T-helper 9 cell (primary cell): ENCODE measurements at places on chromosomes 2 and 18.

DNA sequence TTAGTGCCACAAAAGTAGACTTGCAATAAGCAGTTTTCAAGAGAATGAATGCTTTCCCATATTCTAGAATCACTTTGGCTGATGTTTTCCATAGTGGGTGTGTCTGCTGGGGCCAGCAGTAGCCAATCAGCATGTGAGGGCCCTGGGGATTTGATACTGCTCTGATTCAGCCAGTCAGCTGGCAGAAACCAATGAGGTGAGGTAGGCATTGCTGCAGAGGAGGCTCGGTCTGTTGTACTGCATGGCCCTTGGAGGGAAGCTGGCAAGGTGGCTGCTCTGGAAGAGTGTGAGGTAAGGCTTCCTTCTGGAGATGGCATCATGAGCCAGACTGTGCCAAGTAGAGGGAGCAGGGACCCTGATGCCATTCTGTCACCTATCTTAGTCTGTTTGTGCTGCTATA lies 22.7 kb downstream of the TMEM87B start:
- DNase-seq = no peak

GRCh38 chr2:145551686-145552085 lies 1031.8 kb upstream of the ZEB2 start:
- DNase-seq = no peak

DNA sequence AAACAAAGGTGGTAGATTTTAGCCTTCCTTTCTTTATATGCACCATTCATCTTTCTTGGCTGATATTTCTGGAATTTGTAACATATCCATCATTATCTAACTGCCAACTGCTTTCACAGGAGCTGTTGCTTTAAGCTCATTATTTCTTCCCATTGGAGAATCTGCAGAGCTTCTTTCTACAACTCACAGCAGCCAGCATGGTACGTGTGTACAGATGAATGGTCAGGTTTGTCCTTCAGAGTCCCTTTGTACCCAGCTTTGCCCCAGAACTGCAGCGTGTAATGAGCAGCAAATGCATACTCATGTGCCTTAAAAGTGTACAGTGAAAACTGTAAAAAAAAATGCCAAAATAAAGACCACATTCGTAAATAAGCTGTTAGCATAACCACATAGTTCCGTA lies 260.9 kb downstream of the FIGN start:
- DNase-seq = no peak

DNA sequence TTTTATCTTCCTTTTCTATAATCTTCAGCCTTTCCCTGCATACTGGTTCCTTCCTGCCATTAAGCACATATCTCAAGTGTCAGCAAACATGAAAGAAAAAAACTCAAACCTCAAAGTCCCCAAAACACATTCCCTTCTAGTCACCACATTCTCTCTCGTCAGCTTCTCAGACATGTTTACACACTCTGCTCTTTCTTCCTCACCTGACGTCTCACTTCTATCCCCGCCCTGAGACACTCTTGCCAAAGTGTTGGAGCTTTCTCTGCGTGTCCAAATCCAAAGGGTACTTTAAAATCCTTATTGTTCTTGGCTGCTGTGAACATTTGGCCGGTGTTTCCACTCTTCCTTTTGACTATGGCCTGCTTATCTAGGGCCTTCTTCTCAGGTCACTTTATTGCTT lies 47.9 kb downstream of the SOX11 start:
- no peak for DNase-seq

DNA sequence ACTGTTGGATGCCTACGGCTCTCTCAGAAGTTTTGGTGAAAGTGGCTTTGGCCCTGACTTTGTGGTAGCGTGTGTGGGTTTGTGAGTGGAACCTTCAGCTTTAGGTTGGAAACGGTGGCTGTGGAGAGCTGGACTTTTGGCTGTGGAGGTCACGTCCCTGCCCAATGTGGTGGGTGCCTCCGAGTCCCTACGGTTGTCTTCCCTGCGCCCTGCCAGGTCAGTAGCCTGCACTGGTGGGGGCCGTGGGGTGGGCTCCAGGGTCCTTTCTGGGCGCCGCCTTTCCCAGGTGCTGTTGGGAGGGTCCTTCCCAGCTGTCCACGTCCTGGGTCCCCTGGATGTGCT lies 11.1 kb downstream of the COLEC11 start:
- no peak for DNase-seq

DNA sequence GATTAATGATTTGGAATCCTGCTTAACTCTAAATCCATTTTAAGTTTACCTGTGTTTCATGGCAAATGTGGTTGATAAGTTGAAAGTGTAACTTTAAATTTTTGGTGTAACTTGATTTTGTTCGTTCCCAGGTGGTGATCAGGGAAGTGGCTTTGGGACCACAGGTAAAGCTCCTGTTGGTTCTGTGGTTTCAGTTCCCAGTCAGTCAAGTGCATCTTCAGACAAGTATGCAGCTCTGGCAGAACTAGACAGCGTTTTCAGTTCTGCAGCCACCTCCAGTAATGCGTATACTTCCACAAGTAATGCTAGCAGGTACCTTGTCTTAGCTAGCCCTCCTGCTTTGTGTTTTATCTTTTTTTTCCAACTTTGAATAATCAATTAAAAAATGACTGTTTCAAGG lies 62.8 kb downstream of the AGFG1 start:
- DNase-seq = no peak

DNA sequence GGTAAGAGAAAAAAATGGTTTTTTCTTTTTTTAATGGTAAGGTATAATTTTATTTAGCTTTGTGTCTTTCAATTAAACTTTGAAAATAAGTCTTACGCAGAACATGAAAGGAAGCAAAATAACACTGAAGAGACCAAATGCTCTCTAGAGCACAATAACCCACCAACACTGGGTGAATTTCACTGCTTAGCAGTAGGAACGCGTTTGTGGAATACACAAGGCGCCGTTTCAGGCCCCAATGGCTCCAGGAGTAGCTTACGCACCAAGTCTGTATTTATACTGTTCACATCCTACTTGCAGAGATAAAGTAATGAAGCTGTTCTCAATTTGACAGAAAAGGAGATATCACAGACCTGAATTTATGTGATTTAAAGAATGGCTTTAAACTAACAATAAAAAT lies 23.5 kb downstream of the RPL31 start:
- DNase-seq = no peak

DNA sequence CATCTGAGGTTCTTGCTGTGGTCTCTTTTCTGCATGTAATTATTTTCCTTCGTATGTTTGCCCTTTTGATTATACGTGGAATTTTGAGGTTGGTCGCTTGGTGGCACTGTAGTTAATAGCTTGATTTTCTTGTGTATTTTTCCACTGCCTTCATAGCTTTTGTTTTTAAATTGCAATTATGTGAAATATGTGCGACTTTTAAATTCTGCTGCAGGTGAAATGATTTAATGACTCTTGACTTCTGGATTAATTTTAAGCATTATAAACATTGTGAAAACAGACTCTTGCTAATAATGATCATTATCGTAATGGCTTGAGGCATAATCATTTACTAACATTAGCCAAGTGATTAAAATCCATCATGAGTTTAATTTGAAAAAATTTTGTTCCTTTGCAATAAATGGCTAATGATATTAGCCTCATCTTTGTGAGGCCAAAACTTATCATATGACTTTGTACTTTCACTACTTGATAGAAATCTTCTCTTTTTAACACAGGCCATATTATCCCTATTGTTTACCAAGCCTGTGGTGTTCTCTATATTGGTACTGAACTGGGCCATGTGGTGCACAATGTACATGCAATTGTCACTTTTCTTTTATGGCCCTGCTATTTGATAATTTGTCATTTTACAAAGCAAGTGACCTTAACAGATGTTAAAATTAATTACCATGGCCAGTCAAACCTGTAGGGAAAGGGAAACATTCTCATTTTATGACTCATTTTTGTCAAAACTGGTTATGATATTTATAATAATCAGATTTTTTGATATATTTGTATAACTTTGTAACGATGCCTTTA lies 62.8 kb upstream of the NEUROD1 start:
- DNase-seq = no peak

DNA sequence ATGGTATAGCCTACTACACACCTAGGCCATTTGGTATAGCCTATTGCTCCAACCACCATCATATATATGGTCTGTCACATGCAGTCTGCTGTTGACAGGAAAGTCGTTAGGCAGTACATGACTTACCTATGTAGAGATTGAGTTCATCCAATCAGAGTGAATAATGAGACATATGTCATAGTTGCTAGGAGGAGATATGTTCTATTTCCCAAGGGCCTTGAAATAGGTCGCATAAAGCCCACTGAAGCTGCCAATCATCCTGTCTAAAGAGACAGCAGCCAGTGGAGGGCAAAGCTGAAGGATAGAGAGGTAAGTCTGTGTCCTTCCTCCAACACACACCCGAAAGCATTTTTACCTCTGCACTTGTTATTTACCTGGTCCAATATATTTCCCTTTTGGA lies 263.4 kb downstream of the PTPRM start:
- no peak for DNase-seq

DNA sequence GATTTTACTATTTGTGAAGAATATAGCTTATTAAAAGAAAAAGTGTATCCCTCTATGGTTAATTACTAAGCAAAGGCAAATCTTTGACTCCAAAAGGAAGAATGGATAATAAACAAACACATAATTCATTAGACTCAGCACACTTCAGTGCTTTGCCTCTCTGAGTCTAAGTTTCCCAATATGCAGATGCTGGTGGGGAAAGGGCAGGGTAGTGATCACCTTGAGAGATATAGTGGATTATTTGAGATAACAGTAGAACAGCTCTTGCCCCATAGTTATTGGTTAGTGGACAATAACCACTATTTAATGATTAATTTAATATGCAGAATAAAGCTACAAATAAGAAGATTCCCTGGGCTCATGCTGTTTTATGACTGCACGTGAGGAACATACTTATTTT lies 98.2 kb upstream of the SLC8A1 start:
- no peak for DNase-seq

DNA sequence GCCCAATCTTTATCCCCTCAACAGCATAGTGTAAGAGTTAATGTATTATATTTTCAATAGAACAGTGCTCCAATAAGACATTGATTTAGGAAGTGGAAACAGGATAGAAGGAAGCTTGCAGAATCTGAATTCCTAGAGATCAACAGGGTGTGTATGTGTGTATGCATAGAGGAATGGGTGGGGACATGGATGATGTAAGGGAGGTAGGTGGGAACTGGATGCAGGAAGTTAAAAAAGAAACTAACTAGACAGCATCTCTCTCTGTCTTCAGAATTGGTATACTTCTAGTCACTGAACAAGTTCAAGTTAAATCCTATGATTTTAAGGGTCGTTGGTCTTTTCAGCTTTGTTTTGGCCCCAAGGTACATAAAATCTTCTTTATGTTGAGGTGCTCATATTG lies 196.6 kb downstream of the PMAIP1 start:
- no peak for DNase-seq

DNA sequence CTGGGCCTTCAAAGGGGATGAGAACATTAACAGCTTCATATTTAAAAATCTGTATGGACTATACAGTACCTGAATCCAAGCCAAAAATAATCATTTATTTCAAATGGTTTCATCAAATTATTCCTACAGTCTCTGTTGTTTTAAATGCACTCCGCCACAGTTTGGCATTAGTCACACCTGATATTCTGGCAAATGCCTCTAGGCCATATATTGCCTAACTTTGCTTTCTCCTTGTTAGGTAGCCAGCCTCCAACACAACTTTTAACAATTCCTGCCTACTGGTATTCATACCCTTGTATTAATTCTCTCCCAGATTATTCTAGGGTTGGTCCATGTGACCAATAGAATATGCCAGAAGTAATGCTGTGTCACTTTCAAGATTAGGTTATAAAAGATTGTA lies 146.6 kb upstream of the FANCL start:
- no peak for DNase-seq

- no peak for DNase-seq
Measured at GRCh38 chr2:224970311-224970710, 72.0 kb downstream of the DOCK10 start.

DNA sequence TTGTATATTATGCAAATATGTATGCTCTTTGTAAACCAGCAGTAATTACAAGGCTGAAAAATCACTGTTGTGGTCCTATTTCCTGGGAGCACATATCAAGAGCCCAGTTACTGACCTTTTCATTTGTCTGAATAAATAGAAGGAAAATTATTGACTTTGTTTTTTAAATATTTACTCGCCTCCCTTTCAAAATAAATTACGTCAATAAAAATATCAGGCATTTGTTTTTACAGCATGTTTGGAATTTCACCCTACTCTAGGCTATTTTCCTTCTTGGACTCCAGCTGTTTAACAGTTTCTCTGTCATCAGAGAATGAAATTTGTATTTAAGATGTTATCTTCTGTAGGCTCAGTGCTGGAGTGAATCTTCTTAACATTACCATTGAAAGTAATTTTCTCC lies 59.9 kb upstream of the LRATD1 start:
- DNase-seq = no peak

- no peak for DNase-seq
Measured at GRCh38 chr2:120396861-120397811, 51.2 kb downstream of the INHBB start.

DNA sequence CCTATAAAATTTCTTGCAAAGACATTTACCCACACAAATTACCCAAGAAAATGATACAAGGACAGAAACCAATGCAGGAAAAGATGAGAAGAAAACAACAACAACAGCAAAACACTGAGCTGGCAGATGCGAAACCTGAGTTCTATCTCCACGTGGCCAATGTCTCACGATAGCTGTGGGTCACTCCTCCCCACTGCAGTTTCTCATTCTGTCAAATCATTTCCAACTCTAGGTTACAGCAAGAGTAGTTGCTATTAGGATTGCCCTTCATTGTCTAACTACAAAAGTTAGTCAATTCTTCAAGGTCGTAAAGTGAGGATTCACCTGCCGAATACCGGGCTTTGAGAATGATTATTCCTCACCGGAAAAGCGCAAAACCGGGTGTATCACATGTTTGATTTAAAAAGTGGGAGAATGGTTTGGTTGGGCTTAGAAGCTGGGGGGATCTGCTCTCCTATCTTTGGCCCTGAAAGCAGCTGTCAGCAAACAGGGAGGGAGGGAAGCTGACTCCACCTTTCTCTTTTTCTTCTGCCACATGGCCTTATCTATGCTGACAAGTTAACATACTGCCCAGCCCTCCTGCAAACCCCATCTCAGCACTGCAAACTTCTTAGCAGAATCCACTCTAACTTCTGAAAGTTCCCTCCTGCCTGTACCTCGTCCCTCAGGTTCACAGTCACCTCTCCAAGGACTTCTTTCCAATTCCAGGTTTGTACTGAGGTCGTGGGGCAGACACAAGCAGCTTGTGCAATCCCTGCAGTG lies 473.0 kb downstream of the SOX11 start:
- no peak for DNase-seq

DNA sequence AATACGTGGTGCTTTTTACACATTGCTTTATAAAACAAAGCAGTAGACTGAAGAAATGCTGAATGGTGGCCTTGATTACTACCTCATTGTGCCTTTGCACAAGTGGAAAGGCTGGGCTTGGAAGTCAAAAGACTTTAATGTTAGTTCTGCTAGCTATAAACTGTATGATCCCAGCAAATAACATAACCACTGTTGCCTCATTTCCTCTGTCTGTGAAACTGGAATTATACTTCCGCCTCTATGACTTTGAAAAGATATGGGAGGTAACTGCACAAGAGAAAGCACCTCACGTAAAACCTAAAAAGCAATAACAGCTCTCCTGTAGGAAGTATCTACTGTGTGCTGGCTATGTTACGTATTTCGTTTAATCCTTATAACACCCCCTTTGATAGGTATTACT lies 43.4 kb upstream of the DSC1 start:
- DNase-seq = no peak

GRCh38 chr18:78727877-78728783 lies 251.5 kb upstream of the SALL3 start:
- no peak for DNase-seq

GRCh38 chr2:48725696-48726494 lies 29.6 kb downstream of the LHCGR start:
- no peak for DNase-seq

- no peak for DNase-seq
Measured at GRCh38 chr2:166607880-166608279, 113.8 kb upstream of the SCN7A start.

GRCh38 chr2:239065962-239066361 lies 218.1 kb downstream of the TWIST2 start:
- DNase-seq = no peak
